ENCODE measurements at places on chromosomes 3 and 15.
A peak's percentile ranks its signal among the peaks of the same experiment; 100 is the strongest.

GRCh38 chr15:69848096-69848495 lies 249.6 kb downstream of the TLE3 start:
- no peak for DNase-seq

DNA sequence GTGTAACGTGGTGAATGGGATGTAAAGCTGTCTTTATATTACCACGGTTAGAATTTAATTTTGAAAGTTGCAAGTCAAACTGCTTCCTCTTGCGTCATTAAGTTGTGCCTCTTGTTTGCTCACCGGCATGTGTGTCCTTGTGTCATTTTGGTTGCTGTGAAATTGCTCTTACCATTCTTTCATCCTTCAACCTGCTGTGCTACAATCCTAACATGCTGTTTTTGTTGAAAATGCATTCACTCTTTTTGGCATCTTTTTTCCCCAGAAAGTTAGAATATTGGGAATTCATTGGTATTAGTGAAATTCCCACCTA lies 164.7 kb downstream of the PGPEP1L start:
- no peak for DNase-seq

- no peak for DNase-seq
Measured at GRCh38 chr3:39476783-39477182, 9.3 kb downstream of the MOBP start.

GRCh38 chr3:142022381-142022780 lies 127.0 kb downstream of the TFDP2 start:
- peak; percentile 86 for DNase-seq

DNA sequence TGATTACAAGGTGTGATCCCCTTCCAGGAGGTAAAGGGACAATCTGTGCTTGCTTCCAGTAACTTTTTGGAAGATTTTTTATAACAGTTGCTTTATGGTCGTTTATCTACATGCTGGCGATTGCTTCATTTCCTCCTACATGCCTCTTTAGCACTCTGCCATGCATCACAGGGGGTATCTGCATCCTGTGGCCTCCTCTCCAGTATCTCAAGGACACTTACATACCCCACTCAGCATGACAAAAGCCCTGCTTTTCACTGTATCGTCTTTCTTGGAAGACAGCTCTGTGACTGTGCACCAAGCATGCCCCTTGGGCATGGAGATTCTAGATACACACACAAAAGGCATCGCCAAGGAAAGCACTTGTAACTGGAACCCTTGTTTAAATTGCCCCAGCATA lies 25.3 kb downstream of the CAPN3 start:
- no peak for DNase-seq

- DNase-seq = no peak
Measured at GRCh38 chr3:43872901-43873300, 182.2 kb downstream of the ABHD5 start.

GRCh38 chr15:83510001-83510400 lies 62.9 kb downstream of the SH3GL3 start:
- DNase-seq = no peak

GRCh38 chr15:101024073-101024695 lies 105.0 kb downstream of the LRRK1 start:
- DNase-seq = no peak

DNA sequence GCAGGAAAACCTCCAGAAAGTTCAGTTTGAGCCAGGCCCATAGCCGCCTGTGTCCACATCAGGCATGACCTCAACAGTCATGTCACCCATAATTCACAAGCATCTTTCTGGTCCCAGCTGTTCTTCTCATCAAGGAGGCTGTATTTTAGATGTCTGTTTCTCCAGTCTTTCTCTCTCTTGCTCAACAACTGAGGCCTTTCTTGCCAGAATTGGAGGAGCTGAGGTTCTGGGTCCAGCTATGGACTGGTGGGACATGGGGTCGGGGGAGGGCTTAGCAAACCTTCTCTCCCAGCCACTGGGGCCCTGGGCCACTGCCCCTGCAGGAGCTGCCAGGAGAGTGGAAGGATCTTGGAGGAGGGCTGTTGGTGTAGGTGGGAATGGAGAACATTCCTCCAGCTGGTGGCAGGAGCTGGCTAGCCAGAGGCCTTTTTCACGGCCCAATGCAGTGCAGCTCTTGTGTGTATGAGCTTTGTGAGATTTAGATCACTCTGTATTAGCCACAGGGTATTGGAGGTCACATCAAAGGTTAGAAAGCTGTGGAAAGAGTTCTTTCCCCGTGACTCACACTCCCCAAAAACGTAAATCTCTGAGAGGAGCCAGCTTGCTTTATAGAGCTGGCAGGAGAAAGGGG lies 23.5 kb downstream of the MAGEF1 start:
- DNase-seq = no peak

- no peak for DNase-seq
Measured at GRCh38 chr3:23726811-23727548, 78.8 kb upstream of the UBE2E1 start.

DNA sequence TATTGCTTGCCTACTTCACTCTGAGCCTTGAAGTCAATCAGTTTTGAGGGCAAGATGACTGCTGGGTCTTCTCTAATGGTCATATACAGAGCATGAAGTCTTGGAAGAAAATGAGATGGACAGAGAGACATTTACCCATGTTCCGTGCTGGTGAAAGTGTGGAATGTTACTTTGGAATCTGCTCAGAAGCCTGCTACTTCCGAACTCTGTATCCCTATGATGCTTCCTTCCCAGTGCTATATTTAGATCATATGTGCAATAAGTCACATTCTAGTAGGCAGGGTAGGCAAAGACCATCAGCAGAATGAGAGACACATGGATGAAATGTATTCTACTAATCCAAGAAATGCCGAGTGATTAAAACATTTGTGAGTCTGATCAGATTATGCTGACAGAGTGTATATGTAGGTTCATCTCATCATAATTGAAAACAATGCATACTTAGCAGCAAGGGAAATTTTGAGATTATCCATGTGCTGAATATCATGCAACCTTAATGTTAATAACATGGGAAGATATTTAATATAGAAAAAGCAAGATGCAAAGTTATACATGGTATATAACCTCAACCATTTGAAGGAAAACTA lies 60.5 kb downstream of the RAB7A start:
- DNase-seq = no peak

DNA sequence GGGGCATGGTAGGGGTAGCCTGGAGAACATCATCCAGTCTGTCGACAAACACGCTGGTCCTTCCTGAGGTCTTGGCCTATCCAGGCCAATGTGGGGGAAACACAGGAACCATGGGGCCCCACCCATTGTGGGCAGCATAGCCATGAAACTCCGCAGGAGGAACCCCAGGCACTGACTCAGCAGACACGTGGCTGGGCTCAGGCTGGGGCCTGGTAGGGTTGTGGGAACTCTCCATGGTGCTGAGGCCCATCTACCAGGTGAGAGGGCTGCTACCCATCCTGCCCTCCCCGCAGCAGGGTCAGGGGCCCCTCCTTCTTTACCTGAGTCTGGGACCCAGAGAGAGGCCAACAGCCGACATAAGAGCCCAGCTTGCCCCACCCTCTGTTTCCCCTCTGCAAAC lies 22.6 kb upstream of the CACNA2D2 start:
- DNase-seq = no peak

GRCh38 chr3:73364517-73364916 lies 260.2 kb downstream of the PDZRN3 start:
- no peak for DNase-seq

DNA sequence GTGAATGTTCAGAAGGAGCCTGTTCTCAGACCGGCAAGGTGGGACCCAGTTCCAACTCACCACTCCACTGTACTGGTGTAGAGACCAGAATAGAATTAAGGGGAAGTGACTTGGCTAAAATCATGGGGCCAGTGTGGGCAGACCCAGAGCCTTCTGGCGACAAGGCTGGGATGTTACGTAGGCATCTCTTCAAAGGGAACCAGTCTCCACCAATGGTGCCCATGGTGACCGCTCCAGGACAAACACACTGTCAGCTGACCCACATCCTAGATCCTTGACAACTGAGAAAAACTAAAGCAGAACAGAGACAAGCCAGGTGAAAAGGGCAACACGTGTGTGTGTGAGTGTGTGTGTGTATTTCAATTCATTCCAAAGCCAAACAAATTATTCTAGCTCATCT lies 321.7 kb upstream of the FRG2C start:
- no peak for DNase-seq

- DNase-seq = no peak
Measured at GRCh38 chr3:186788482-186789370, 5.3 kb downstream of the EIF4A2 start.

- no peak for DNase-seq
Measured at GRCh38 chr3:17730318-17730967, 12.0 kb downstream of the TBC1D5 start.

- peak; percentile 41 for DNase-seq
Measured at GRCh38 chr15:39454189-39454986, 126.5 kb upstream of the THBS1 start.

DNA sequence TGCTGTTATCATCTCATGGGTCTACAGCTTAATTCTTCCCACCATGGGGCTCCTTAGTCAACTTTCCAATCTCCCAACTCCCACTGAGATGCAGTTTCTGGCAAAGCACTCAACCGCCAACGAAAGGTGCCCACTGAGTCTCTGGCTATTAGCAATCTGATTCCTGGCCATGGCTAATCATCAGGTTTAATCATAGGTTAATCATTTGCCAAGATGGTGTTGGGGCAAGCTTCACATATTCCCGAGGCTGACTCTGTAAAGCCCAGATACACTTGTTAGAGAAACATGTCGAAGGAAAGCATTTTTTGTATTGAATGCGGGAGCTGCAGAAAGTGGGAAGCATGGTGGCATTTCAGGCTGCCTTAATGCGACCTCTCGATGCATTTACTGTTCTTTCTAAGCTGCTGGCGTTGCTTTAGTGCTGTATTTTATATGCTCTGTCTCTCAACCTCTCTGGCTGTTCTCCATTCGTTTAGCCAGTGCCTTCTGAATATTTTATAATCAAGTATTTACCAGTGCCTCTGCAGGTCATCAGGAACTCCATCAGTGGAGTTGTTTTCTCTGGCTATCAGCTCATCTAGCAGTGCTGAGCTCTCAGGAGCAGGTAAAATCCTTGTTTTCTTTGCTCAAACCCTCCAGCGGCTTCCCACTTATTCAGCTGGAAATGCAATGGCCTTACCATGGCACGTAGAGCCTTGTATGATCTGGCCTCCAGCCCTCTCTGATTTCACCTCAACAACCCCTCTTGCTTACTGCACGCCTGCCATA lies 67.0 kb downstream of the EDEM1 start:
- DNase-seq = no peak

- DNase-seq = no peak
Measured at GRCh38 chr3:12536423-12536822, 8.9 kb downstream of the MKRN2OS start.

GRCh38 chr15:69979262-69979661 lies 118.5 kb downstream of the TLE3 start:
- no peak for DNase-seq

GRCh38 chr15:67193223-67193990 lies 61.1 kb downstream of the AAGAB start:
- no peak for DNase-seq

GRCh38 chr3:45983770-45984169 lies 11.9 kb downstream of the FYCO1 start:
- DNase-seq = no peak

GRCh38 chr15:44802336-44802735 lies 66.0 kb downstream of the TRIM69 start:
- no peak for DNase-seq

DNA sequence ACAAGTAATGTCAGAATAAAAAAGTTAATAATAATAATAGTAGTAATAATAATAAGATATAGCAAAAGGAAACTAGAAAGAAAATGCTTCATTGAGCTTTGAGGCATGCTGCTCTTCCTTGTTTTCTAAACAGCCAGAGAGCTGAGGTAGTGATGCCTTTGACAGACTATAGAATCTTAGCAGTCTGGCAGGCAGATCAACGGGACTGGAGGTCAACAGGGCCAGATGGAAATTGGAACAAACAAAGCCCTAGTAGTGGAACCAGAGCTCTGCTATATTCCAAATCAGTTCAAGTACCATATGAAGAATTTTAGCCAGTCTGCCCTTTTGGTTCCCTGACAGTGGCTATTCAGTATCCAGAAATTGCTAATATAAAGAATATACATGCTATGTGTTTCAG lies 278.6 kb downstream of the NLGN1 start:
- no peak for DNase-seq

GRCh38 chr15:41553731-41554130 lies 5.3 kb upstream of the TYRO3 start:
- DNase-seq = no peak

DNA sequence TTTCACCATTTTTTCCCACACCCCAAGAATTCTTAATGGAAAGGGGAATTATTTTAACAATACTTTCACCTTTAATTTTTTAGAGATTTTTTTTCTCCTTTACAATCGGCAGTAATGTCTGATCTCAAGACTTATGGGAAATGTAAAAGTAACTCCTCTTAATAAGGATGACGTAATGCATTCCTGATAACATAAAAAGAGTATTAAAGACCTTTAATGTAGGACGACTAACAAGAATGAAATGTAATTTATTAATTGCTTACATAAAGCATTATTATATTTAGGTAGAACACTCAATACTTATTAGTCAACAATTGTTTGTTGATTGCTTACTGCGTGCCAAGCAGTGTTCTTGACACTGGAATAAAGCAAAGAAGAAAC lies 416.8 kb upstream of the NAALADL2 start:
- no peak for DNase-seq

GRCh38 chr3:129398803-129399144 lies 29.7 kb downstream of the EFCAB12 start:
- no peak for DNase-seq

- DNase-seq = no peak
Measured at GRCh38 chr3:191151653-191152052, 47.4 kb upstream of the OSTN start.

DNA sequence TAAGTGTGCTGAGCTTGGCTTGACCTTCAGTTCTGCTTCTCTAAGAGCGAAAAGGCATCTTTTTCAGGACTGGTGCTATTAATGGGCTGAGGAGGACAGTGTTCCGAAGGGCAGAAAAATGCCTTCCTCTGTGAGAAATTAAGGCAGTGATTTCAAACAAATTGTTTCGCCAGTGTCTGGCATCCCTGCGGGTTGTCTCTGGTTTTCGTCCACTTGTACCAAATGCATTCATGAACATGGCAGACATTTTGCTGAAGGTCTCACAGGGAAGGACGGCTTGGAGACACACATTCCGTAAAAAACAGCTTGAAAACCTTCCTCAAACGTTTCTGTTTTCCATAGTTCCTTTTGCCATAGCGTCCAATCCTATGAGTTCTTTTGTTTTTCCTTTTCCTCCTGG lies 57.1 kb downstream of the CEMIP start:
- no peak for DNase-seq

GRCh38 chr3:59052803-59053411 lies 3.1 kb upstream of the CFAP20DC start:
- DNase-seq = no peak

- DNase-seq = no peak
Measured at GRCh38 chr15:95171564-95171963, 940.2 kb downstream of the MCTP2 start.
